Skeletal muscle tissue (tissue), 5 donors: ENCODE measurements at places on chromosomes 6 and 20. TPM values are rescaled to one million over a fixed set of nuclear protein-coding genes. Genes with fewer than 3 reads are reported as not detected.

BACH2 gene
- 3.7 TPM for total RNA-seq

C6orf52 gene
- not detected for total RNA-seq

PPP1R16B gene
- total RNA-seq: 4.2 TPM

FAM184A gene
- 10.4 TPM for total RNA-seq

PARD6B gene
- total RNA-seq: 0.52 TPM

BHLHE23 gene
- total RNA-seq: not detected

DLL1 gene
- 13.6 TPM for total RNA-seq

DZANK1 gene
- total RNA-seq: 1.0 TPM

GTSF1L gene
- total RNA-seq: not detected

LGSN gene
- total RNA-seq: not detected

SCUBE3 gene
- total RNA-seq: 0.52 TPM

SIM1 gene
- 1.6 TPM for total RNA-seq

SLC22A2 gene
- total RNA-seq: not detected
